Fibroblast of the aortic adventitia (primary cell): ENCODE measurements at places on chromosomes 12 and 14.

GRCh38 chr14:47040550-47040949 lies 389.0 kb upstream of the RPL10L start:
- DNase-seq = no peak

DNA sequence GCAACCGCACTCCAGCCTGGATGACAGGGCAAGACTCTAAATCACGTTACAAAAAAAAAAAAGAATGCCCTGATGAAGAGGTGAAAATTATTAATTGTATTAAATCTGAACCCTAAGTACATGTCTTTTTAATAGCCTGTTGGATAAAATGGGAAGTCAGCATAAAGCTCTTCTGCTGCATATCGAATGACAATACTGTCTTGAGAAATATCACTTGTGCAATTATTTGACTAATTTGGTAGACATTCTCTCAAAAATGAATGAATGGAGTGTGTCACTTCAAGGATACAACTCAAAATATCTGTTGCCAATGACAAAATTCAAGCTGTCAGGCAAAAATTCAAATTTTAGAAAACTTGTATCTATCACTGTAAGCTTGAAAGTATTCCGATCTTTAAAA lies 38.9 kb downstream of the DNAI7 start:
- no peak for DNase-seq

- DNase-seq = no peak
Measured at GRCh38 chr14:59310633-59311032, 122.2 kb downstream of the DAAM1 start.

DNA sequence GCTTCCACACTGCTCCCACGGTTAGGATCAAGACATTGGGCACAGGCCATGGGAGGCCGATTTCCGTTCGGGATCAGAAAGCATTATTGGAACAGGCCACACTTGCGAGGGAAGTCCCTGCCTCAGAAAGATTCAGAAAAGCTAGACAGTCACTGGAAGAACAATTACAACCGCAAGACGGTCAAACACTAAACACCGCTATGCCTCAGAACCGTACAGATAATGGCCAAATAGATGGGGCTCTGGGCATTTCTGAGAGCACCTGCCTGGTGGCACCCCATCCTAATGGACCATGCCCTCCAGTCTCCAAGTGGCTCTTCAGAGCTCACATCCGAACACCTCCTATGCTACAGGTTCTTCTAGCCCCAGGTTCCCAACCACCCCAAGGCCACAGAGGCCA lies 42.0 kb downstream of the SSH1 start:
- DNase-seq = no peak

DNA sequence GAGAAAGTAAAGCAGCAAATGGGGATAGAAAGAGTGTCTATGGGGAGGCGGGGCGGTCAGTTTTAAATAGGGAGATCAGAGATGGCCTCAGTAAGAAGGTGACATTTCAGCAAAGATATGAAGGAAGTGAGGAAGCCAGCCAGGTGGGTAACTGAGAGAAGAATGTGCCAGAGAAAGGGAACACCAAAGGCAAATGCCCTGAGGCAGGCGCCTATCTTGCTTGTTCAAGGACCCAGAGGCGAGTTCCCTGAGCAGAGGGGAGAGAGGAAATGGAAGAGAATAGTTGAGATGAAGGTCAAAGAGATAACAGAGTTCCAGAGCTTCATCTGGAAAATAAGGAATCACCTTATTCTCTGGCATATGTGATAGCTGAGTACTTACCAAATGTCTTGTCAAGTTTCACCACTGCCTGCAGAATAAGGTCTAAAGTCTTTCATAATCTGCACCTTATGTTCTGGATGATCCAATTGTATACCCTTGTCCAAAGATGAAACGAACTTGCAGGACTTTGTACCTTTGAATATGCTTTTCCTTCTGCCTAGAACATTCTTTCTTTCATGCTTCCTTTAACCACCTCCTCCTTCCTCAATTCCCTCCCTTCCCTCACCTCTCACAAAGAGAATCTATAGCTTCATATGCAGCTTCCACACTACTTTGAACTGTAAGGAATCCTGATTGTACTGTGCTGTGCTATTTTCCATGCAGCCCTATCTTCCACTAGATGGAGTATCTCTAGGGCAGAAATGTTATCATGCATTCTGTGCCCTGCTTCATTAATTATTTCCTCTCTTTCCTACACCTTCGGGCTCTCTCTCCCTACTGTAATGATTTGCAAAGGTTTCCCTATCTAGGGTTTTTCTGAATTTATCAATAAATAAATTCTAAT lies 38.5 kb downstream of the GNPTAB start:
- DNase-seq = peak; percentile 10

DNA sequence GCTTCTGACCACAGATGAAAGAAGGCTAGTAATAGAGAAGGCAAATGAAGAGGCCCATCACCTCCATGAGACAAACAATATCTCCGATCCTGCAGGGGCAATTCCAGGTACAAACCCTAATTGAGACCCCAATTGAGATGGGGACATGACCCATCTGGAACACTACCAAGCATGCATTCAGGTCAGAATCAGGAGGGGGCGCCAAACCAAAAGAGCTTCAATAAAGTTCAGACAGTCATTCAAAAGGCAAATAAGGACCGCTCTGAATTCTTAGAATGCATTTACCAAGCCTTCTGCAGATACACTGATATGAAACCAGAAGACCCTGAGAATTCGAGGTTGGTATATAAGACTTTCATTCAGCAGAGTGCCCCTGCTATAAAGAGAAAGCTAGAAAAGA lies 10.2 kb upstream of the EDDM3B start:
- no peak for DNase-seq

GRCh38 chr12:6459004-6459337 lies 7.1 kb downstream of the TAPBPL start:
- DNase-seq = no peak

GRCh38 chr12:89038831-89039512 lies 313.3 kb downstream of the DUSP6 start:
- DNase-seq = no peak

- DNase-seq = no peak
Measured at GRCh38 chr14:94139006-94139405, 9.6 kb upstream of the IFI27L2 start.

GRCh38 chr12:131196220-131196619 lies 242.5 kb downstream of the ADGRD1 start:
- DNase-seq = no peak

- DNase-seq = no peak
Measured at GRCh38 chr12:124190312-124191023, 104.4 kb upstream of the RFLNA start.

DNA sequence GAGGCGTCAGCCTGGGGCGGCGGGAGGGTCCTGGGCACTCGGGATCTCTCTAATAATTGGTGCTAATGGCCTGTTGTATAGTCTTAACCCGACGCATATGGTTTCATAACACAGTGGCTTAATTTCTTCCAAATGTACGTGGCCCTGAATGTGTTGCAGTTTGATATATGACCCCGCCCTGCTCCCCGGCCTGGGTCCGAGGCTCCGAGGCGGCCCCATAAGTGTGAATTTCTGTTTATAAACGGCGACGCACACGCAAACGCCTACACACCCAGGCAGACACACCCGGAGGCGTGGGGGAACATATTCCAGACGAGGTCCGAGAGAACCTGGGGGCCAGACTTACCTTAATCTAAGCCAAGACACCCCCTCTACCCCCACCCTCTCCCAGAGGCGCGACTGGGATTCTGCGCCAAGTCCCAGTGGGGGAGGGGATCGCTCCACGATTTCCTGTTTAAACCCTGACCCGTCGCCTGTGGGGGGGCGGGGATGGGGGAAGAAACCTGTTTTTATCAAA lies 9.7 kb upstream of the HOXC6 start:
- no peak for DNase-seq

- no peak for DNase-seq
Measured at GRCh38 chr14:90629471-90629870, 186.8 kb downstream of the TTC7B start.

GRCh38 chr12:98883231-98883630 lies 238.1 kb downstream of the APAF1 start:
- DNase-seq = no peak
